ENCODE measurements at places on chromosomes 4 and X.

DNA sequence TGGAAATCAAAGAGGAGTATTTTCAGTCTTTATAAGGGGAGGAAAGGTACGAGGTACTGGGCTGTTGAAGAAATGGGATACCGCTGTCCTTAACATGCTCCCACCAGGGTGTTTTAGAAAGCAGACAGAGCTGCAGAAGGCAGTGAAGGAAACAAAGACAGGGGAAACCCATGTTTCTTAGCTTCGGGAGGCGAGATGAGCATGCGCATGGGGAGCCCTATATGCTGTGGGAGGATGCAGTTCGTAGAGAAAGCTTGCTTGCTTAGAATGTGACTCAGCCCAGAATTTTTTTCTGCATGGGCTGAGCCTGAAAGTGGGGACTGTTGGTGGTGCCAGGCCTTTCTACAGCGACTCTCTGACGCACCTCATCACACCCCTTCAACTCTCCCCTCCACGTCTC, 28.8 kb upstream of the SCOC start:
- no peak for DNase-seq

DNA sequence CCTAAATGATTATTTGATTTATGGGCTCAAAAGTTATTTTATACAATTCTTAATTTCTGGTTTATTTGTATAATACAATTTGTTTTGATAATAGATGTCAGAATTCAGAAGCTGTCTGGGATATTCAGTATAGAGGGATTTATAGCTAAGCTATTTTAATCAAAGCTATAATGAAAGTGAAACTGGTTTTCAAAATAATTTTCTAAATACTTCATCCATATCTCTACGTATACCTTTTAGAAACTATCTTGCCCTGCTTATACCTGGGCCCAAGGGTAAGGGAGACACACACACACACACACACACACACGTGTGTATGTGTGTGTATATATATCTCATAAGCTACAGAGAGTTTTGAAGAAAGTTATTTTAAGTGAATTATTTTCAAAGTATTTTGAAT, 2.9 kb downstream of the TMEM131L start:
- no peak for DNase-seq

DNA sequence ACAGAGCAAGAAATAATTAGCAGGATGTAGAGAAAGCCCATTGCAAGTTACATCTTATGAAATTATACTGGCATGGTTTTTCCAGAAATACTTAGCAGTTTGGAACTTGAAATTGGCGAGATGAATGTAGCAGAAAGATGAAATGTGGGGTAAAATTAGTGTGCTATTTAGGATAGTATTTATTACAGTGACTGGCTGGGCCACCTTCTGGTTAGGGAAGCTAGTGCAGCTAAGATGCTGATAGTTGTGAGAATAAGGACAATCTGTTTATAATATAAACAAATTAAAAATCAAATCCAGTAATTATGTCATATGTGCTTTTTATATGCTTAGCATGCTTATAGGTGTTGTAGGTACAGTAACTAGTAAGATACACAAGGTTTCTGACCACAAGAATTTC, 74.8 kb downstream of the IL15 start:
- DNase-seq = no peak

GRCh38 chr4:94389595-94390267, 47.1 kb upstream of the HPGDS start:
- no peak for DNase-seq

GRCh38 chr4:94411296-94411695, 40.4 kb upstream of the PDLIM5 start:
- DNase-seq = no peak

DNA sequence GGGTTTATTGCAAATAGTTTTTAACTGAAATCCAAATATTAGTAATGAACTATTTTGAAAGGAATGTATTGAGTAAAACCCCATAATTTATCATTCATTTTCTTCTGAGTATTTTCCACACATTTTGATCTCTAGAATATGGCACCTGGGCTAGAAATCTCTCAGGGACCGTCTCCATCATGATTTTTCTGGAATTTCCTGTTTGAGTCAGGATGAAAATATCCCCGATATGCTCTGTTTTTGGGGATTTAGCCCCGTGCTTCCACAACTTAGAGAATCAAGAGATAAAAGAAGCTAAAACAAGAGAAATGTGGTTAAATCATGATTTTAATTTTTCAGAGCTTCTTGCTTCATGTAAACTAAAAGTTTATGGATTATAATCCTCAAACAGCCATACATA, 114.2 kb downstream of the SPCS3 start:
- DNase-seq = no peak

DNA sequence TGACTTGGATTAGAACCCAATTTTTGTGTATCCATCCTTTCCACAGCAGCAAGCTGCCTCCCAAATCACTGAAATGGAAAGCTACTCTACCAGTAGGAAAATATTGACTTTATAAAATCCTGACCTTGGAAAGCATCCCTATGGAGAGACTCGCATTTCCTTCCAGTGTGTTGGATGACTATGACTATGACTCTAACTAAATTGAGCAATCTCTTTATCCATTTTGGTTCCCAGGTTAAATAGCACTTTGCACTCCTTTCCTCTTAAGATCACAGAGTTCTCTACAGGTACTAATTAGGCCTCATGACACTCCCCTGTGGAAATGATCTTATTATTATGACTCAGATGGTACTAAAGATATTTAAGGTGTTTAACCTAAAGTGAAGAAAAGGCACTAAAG, 431.8 kb downstream of the PPARGC1A start:
- DNase-seq = no peak

DNA sequence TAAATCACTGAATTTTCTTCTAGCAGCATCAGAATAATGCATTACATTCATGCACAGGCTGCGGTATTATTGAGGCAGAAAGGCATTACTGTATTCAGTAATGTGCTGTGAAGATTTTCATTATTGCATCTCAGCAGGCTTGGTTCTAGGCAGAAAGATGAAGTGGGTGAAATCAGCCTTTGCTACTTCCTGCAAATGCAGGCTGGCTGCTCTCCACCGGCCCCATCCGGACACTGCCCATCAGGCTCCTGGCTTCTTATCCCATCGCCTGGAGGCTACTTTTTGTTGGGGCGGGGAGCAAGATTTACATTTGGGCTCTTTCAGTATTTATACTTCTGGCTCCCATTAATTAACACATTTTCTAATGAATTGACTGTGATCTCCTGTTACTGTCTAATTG, 117.8 kb downstream of the FRAS1 start:
- DNase-seq = no peak

All from activated CD4-positive, alpha-beta T cell treated with anti-CD3 and anti-CD28 coated beads, Interleukin-2, amount 50 U/mL, for 24 hours (primary cell).